ENCODE measurements at places on chromosomes 6 and 20.

- DNase-seq: no peak
Observed at GRCh38 chr6:22071270-22072041, 225.4 kb downstream of the PRL start.

- DNase-seq: no peak
Observed at GRCh38 chr20:1206366-1207148, 3.3 kb downstream of the C20orf202 start.

DNA sequence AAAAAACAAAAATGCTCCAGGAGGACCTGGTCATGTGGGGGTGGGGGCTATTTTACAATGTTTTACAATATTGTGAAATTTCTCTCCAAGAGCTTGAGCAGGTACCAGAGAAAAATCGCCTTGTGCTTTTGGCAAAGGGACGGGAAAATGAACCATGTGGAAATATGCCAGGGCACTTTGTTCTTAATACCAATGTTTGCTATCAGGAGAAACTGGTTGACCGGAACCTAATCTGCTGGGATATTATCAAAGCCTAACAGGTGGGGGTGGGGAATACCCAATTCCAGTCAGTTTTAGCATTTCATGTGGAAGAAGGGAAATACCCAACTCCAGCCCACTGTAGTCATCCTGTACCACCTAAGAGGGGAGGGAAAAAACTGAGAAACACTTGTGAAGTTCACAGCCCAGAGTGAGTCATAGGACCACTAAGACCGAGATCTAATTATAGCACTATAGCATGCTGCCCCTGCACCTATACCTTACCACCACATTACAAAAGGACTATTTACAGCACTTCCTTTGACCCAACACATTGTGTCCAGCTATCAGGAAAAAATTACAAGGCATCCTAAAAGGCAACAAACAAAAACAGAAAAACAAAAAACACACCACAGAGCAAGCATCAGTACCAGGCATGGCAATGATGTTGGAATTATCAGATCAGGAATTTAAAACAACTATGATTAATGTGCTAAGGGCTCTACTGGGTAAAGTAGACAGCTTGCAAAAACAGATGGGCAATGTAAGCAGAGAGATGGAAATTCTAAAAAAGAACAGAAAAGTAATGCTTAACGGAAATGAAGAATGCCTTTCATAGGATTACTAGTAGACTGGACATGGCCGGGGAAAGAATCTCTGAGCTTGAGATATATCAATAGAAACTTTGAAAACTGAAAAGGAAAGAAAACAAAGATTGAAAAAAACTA, 84.1 kb upstream of the POPDC3 start:
- DNase-seq: no peak

DNA sequence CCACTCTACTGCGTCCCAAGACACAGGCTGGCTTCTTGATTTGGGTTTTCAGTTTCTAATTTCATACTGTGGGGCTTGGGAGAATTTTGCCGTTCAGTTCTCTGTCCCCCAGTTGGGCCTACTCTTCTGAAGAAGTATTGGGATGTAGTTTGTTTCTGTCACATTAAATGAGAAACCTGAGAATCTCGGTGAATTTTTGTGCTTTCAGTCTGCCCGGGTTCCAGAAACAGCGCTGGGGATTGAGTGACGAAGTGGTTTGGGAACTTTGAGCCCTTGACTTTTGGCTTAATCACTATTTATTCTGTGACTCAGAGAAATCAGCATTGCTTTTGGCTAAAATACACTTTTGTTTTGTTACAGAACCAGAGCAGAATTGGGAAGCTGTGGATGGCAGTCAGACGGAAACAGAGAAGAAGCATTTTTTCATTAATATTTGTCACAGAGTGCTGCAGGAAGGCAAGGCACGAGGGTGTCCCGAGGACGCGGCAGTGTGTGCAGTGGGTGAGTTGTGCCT, 74.0 kb downstream of the IGF2R start:
- DNase-seq: no peak

GRCh38 chr20:62454904-62455636, 20.7 kb downstream of the GATA5 start:
- DNase-seq: no peak

DNA sequence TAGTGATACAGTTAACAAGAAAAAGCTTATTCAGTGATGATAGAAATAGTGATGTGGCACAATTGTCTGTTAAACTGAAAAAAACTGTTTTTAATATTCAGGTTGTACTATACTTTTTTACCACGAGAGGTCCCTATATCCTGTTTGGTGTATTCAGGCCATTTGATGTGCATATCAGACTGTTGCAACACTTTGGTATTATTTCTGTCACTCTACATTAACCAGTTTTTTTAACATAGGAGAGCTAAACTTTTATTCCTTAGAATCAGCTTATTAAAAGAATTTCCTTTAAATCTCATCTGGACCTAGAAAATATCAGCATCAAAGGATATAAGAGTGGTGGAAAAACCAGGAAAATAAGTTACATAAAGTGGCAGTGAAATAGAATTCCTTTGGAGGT, 36.8 kb downstream of the TSPYL4 start:
- no peak for DNase-seq

DNA sequence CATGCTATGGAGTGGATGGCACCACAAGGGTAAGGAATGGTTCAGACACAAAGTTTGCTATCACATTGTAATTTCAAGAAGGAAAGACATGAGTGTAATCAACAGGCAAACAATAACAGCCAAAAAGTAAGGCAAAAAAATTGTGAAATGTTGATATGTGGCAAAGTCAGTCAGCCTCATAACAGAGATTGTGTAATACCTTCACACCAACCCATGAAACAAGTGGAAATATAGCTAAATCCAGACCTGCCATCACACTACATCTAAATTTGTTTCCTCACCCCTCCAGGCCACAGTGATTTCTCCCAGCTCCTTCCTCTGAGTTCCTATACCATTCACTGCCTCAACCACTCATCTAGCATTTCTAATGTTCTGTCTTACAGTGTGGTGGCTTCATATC, 37.3 kb downstream of the SIM1 start:
- DNase-seq: no peak

DNA sequence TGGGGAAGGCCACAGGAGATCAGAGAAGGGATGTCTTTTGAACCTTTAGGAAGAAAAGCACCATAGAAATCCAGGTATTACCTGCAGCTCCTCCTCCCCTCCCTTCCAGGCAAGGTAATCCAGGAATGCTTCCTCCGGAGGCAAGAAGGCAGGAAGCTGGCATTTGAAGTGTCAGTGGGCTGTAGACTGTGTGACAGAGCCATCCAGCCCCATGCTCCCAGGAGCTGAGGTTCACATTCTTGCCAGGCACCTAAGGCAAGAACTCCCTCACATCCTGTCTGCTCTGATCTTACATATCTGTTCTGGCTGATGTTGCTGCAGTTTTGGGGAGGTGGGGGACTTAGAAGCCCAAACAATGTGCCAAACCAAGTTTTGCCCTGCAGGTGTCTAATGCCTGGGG, 27.8 kb upstream of the SCUBE3 start:
- no peak for DNase-seq

- DNase-seq: no peak
Observed at GRCh38 chr20:21569586-21569985, 55.7 kb upstream of the NKX2-2 start.

GRCh38 chr6:37209461-37210205, 39.7 kb downstream of the PIM1 start:
- DNase-seq: peak; percentile 64

- peak; percentile 30 for DNase-seq
Observed at GRCh38 chr6:31907158-31907813, 5.4 kb upstream of the ZBTB12 start.

- no peak for DNase-seq
Observed at GRCh38 chr6:105892577-105893262, 193.4 kb upstream of the PRDM1 start.

DNA sequence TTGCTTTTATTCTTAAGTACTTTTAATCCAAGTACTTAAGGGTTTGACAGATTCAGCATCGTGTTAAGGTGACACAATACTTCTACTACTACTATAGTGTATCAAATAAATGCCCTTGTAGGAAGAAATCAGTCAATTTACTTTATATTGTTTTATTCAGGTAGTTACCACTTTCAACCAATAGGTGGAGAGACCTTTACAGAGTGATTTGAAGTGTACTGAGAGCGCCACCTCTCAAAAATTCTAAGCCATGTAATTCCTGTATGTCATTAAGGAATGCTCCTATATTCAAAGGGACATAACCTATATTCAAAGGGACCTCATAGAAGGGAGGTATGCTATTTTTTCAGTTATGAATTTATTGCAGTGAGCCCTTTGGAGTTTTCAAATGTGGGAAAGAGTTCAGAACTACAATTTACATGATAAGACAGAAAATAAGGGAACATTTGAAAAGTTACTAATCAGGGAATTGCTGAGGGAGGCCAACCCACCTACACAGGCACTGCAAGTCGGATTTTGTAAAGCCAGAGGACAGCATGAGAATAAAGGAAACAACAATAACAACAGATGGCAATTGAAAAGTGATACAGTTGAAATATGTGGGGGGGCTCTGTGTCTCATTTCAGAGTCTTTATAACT, 955.6 kb downstream of the TBC1D32 start:
- DNase-seq: no peak

DNA sequence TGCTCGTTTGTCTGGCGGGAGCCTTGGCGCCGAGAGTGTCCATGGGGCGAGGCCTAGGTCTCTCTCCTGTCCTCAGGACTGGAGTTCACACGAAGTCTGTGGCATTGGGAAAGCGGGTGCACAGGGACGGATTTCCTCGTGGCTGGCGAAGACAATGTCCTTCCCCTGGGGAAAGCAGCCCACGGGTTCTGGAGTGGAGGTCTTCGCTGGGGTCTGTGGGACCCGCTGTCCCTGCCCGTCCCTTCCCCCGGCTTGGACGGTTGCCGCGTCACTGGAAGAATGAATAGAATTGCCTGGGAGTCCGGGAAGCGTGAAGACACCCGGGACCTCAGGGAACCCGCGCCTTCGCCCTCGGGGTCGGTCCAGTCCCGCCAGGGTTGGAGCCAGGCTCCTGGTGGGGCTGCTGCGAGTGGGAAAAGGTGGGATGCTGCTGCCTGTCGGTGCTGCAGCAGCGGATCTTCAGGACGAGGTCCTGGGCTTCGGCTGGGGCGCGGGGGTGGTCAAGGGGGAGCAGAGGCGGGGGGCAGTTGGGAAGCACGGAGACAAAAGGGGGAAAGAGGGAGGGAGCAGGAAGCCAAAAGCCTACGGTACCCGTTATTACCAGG, 441.8 kb upstream of the DEFB115 start:
- no peak for DNase-seq

- DNase-seq: no peak
Observed at GRCh38 chr6:71038711-71039344, 82.0 kb upstream of the B3GAT2 start.

DNA sequence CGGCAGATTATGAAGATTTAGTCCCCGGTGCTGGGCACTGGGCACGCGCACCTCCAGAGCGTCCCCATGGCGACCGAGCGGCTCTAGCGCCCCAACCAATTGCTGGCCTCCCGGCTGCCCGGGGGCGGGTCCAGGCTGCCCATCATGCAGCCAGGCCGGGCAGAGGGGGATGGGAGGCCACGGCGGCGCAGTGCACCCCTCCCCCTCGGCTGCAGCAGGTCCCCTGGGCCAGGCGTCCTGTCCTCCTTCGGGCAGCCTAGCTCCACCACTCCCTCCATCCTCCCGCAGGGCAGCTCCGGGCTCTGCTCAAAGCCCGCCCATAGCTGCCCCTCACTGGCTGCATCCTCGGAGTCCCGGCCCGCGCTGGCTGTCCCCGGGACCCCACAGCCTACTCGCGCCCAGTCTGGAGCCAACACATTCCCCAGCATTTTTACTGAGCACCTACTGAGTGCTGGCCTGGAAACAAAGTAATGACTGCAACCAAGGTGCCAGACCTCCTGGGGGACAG, 99.4 kb downstream of the ASXL1 start:
- DNase-seq: no peak

DNA sequence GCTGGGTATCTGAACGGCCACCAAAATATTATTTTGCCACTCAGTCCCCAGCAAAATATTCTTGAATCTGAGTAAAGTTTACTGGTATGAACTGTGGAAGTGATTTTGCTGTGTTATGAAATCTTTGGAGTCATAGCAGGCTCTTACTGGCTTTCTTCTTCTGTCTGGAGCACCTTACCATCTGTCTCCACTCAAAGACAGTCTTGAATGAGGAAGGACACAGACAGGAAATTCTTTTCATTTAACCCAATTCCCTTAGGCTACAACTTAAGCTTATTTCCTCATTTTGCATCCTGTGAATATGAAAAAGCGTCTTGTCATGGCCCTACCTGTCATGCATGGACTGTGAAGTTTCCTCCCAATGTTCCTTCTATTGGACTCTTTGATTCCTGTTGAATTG, 24.7 kb downstream of the FNDC1 start:
- no peak for DNase-seq

DNA sequence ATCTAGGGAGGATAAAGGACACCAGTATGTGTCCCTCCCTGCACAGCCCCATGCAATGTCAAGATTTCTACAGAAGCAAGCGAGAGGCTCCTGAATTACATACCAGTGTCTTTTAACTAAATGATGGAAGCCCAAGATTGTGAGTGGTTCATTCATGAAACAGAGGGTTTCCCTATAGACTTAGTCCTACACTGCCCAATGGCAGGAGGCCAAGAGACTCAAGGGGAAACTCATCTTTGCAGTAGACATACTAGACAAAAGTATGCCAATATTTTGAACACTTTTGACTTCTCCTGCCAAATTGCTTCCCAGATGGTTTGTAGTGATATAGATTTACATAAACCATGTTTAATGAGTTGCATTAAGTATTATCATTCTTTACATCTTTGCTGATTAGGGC, 557.2 kb upstream of the JAG1 start:
- DNase-seq: no peak

DNA sequence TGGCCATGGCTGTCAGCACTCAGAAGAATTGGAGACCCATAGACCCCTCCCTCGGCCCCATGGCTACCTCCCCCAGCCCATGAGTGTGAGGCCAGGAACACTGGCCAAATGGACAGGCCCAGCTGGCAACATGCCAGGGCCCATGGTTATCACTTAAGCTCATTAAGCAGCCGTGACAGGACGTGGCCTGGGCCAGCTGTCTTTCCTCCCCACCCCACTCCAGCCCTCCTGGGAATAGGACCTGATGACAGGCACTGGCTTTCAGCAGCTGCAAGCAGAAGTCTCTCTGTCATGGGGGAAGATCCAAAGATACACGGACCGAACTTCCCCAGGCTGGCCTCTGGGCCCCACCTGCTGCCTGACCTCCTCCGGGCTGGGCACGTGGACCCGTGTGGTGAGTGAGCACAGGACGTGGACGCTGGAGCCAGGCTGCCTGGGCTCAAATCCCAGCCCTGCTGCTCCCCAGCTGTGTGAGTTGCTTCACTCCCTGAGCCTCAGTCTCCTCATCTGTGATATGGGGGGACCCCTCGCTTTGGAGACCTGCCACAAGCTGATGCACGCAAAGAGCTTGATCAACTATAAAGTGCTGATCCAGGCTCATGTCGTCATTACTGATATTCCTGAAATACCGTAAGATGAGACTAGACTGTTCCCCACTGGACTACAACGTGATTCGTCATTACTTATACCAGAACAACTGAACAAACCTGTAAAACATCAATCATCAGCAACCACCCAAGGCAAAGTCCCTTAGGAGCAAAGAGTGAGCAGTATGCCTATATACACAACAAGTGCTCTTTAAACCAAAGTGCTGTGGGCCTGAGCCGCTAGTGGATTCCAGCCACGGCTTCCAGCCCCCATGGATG, 22.0 kb upstream of the VSTM2L start:
- no peak for DNase-seq

- peak; percentile 48 for DNase-seq
Observed at GRCh38 chr6:14121936-14122344, 4.4 kb downstream of the CD83 start.

Data from activated T-cell treated with anti-CD3 and anti-CD28 coated beads, Interleukin-2, amount 50 U/mL, for 48 hours (primary cell).